NCI-H187 (cell line): ENCODE measurements at places on chromosomes 13 and 19.

DNA sequence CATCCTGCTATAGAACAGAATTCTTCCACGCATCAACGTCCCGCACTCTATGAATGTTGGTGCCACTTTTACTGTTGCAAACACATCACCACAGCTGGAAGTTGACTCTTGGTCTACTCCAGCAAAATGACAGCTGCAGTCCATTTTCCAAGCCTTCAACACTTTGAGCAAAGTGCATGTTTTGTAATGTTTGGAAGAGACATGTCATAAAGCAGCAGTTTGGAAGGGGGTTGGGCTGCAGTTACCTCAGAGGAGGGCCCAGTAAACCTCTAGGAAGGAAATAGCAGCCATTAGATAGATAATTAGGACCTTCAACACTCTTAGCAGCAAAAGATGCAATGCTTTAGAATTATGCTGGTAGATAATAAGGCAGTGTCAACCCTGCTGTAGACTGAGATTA lies 323.6 kb downstream of the TDRD3 start:
- DNase-seq, result no peak

DNA sequence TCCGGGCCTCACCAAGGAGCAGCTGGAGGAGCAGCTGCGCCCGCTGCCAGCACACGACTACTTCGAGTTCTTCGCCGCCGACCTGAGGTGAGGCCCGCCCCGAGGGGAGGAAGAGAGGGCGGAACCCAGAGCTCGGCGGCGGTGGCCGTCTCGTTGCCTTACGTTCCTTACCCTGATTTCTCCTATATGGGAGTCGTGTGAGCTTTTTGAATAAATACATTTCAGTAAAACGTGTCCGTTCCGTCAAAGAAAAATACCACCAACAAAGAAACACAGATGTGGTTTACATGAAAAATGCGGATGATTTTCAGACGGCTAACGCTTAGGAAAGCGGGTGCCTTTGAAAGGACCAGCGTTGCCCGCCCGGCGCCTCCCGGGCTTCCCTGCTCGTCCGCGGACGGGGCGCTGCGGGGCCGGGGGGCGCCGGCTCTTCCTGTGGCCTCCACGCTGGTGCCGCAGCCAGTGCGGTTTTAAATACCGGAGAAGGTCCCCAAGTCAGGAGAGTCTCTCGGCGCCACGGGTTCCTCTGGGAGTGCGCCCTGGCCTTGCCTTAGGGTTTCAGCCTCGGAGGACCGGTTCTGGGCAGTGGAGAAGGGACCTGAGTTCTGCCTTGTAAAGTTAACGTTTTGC lies 755 bp downstream of the UPF3A start:
- DNase-seq, result peak; percentile 91

DNA sequence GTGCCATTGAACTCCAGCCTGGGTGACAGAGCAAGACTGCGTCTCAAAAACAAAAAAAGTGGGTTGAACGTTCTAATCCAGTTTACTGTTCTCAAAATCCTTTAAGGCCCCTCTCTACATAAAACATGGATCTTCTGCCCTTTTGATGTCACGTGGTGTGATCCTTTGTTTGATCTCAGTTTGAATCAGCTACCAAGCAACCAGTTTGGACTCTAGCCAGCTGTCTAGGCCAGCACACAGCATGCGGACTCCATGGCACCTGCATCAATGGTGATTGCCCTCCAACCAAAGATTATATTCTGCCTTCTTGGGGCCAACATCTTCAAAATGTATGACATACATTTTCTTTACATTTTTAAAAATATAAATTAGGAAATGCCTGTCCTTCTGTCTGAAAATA lies 365.4 kb downstream of the NDFIP2 start:
- DNase-seq, result no peak

GRCh38 chr19:40091205-40092129 lies 724 bp upstream of the ZNF780A start:
- DNase-seq, result no peak

DNA sequence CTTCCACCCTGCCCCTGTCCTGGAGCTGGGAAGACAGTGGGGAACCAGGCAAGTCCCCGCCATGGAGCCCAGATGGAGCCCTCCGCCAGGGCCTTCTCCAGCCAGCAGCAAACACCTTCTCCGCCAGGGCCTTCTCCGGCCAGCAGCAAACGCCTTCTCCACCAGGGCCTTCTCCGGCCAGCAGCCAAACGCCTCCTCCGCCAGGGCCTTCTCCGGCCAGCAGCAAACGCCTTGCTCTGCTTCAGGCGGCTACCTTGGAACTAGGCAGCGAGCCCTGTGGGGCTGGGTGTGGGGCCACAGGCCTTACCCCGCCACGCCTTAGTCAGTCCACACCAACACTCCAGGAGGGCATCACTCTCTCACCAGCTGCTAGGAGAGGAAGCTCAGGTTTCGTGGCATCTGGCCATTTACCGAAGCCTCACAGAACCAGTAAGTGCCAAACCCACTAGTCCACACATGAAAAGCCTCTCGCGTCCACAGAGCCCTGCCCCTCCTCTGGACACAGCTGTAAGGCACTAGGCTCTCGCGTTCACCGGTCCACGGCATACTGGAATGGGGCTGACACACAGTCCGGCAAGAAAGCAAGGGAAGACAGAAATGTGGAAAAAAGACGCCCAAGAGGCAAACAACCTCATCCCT lies 41.0 kb downstream of the MLLT1 start:
- DNase-seq, result no peak

DNA sequence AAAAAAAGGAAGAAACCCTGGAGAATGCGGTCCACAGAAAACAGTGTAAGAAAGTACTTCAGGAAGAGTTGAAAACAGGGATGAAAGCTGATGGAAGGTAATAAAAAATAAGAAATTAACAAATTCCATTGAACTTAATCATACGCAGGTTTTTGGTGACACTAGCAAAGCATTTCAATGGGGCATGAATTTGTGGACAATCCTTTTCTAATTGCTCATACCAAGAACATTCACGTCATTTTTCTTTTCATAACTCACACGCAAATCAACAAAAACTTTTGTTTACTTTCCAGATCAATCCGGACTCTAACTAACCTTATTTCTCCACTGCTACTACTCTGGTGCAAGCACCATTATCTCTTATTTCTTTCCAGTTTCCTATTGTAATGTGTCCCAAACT lies 1195.0 kb downstream of the SLITRK5 start:
- DNase-seq, result no peak

GRCh38 chr19:40150170-40150569 lies 41.1 kb upstream of the MAP3K10 start:
- no peak for DNase-seq

- peak; percentile 32 for DNase-seq
Measured at GRCh38 chr19:52237771-52238400, 31.5 kb upstream of the ZNF766 start.

DNA sequence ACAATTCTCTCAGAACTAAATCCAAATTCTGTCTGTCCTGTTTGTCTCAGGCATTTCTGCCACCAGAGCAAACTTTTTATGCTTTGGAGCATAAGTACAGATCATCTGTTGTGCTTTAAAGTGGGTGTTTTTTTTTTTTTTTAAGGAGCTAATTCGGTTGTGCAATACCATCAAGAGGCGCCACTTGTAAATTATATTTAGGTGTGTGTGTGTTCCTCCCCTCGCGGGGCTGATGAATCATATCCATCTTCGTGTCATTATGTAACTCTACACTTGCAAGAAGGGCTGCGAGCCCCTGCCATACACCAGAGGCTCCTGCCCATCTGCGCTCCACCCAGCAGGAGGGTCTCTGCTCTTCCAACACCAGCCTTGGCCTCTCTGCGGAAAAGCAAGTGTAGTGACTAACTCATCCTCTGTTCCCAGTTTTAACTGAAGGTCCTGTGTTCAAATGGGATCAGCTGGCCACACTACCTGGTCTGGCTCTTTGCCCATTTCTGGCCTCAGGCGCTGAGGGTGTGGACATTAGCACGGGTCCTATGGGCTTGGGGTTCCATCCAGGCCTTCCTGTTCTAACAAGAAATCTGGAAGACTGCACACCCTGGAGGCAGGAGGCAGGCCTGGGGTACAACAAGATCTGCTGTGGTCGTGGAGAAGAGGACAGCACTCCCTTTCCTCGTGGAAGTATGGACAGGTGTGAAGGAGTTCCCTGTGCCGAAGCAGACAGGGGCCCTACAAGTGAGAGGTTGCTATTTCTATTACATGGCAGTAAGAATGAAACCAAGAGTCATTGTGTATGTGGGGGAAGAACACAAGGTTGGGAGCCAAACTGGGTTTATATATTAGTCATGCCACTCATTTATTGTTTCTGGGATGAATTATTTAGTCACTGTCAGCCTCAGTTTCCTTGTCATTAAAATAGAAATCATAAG lies 96.1 kb upstream of the MBNL2 start:
- peak; percentile 41 for DNase-seq

GRCh38 chr13:82688400-82688994 lies 1193.8 kb downstream of the SLITRK1 start:
- no peak for DNase-seq

DNA sequence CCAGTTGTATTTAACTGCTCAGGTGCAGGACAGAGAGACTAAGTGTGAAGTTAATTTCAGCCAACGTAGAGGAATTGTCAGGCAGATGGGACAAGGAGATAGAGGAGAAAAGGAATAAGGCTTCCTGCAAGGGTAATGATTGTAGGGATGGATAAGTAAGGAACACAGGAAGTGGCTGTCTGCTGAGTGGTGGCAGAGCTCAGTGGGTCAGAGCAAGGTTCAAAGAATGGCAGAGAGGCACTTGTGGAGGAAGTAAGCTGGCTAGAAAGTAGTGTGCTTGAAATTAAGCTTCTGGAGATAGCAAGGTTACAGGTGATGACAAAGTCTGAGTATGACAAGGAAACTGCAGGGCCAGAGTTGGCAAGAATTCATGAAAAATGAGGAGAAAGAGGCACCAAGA lies 47.9 kb downstream of the USPL1 start:
- DNase-seq, result no peak

GRCh38 chr13:74202129-74202813 lies 68.1 kb upstream of the KLF12 start:
- no peak for DNase-seq

DNA sequence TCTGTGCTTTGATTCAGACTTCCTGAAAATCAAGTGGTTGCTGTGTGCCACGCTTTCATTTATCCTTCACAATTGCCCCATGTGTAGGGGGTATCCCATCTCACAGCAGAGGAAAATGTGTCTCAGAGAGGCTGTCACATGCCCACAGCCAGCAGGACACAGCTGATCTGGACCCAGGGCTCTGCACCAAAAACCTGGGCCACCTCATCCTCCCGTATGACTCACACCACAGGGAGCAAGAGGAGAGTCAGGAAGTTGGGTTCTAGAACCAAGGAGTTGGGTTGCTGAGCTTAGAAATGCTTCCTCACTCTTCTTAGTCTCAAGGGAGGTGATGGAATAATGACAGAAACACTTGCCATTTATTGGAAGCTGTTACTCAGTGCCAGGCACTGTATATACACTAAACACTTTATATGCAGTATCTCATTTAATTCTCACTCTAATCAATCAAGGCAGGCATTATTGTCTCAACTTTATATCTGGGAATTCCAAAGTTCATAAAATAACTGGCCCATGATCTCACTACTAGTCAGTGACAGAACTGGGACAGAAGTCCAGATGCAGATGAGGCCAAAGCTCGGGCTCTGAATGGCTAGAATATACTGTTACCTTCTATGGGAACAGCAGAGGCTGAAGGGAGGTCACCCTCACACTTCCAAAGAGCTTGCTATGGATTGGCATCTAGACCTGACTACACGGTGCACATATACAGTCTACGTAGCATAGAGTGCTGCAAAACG lies 47.7 kb upstream of the ATP12A start:
- DNase-seq, result no peak

GRCh38 chr13:77966671-77967070 lies 48.0 kb upstream of the EDNRB start:
- no peak for DNase-seq

GRCh38 chr13:114142137-114142550 lies 9.7 kb upstream of the RASA3 start:
- DNase-seq, result no peak

GRCh38 chr19:50796128-50796633 lies 6.0 kb downstream of the ACP4 start:
- DNase-seq, result no peak

DNA sequence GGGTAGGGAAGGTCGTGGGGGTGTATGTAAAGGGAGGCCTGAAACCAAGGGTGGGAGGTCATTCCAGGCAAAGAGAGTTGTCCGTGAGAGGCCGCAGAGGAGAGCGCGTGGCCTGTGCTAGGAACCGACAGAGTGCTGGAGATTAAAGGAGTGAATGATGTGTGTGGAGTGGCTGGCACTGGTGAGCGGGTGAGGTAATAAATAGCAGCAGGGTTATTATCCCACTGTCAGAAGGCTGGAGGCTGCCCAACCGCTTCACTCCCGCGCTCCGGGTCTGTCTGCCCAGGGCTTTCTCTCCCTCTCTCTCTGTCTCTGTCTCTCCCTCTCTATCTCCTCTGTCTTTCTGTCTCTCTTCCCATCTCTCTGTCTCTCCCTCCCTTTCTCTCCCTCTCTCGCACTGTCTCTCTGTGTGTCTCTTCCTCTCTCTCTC lies 17.4 kb downstream of the ZNF579 start:
- DNase-seq, result no peak

- no peak for DNase-seq
Measured at GRCh38 chr13:43558939-43559338, 227.8 kb downstream of the ENOX1 start.

DNA sequence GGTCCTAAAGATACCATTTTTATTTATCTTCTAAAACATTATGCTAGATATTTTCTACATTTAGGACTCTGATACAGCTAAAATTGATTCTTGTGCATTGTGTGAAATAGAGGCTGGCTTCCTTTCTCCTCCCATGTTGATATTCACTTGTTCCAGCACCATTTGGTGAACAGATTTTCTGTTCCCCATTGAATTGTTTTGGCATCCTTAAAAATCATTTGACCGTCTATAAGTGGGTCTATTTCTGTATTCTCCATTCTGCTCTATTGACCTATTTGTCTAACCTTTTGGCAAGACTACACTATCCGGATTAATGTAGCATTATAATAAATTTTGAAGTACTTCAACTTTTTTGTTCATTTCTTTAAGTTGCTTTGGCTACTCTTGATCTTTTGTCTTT lies 2689.2 kb downstream of the PCDH9 start:
- DNase-seq, result no peak

GRCh38 chr19:50378169-50378862 lies 2.1 kb downstream of the NR1H2 start:
- DNase-seq, result no peak

DNA sequence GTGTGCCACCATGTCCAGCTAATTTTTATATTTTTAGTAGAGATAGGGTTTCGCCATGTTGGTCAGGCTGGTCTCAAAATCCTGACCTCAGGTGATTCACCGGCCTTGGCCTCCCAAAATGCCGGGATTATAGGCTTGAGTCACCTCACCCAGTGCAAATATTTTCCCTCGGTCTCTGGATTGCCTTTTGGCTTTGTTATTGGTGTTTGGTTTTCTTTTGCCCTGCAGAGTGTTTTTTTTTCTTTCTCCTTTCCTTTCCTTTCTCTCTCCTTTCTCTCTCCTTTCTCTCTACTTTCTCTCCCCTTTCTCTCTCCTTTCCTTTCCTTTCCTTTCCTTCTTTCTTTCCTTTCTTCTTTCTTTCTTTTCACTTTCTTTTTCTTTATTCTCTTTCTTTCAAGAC lies 33.2 kb downstream of the KDM4B start:
- no peak for DNase-seq
